ENCODE measurements at places on chromosomes 3 and 15.

- DNase-seq = no peak
Measured at GRCh38 chr15:62807539-62808130, 234.9 kb upstream of the TPM1 start.

- no peak for DNase-seq
Measured at GRCh38 chr3:61774279-61774890, 213.0 kb downstream of the PTPRG start.

- DNase-seq = no peak
Measured at GRCh38 chr3:117063930-117064329, 354.4 kb downstream of the TUSC7 start.

- no peak for DNase-seq
Measured at GRCh38 chr3:178056868-178057267, 479.4 kb upstream of the KCNMB2 start.

DNA sequence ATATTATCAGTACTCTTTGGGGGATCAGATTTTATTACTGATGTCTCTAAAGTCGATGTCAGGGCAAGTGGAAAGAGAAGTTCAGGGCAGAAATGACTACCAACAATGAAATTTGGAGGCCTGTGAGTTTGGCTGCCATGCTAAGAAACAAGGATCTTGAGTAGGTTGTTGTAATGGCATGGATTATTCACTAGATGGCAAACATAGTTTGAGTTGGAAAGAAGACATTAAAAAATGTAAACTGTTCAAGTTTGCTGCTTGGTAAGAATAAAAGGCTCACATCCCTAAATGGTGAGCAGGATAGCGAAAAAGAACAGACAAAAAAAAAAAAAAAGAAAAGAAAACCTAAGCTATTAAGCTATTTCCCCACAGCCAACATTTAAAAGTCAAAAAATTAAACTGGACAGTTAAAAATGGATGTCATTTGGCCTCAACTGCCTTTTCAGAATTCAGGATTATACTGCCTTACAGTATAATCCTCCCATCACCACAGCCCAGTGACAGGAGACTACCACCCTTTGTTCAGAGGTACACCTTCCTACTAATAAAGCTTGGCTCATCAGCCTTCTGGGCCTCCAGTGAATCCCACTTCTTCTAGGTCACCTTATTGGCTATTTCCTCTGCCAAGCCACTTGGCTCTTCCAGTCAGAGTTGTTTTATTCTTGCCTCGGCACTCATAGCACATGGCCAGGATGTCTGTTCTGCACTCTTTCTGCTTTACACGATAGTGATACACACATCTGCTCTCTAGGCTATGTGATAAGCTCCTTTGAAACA, 163.7 kb downstream of the PLD1 start:
- DNase-seq = peak; percentile 23

DNA sequence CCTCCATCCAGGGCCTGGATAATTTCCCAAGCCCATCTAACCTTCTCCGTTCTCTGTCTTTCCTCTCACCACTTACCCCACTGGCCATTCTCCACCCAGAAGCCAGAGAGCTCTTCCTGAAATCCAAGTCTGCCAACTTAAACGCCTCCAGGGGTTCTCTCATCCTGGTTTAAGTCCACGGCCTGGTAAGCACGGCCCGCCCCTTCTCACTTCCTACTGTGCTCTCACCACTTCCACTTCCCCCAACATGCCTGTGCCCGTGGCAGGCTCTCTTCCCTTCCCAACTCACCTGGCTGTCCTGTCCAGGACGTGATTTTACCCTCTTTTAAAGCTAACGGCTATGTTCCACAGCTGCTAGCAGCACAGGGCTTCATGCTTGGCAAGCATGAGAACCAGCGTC, 1.7 kb upstream of the CX3CR1 start:
- DNase-seq = no peak

GRCh38 chr3:66938338-66938963, 59.7 kb upstream of the KBTBD8 start:
- DNase-seq = peak; percentile 50

DNA sequence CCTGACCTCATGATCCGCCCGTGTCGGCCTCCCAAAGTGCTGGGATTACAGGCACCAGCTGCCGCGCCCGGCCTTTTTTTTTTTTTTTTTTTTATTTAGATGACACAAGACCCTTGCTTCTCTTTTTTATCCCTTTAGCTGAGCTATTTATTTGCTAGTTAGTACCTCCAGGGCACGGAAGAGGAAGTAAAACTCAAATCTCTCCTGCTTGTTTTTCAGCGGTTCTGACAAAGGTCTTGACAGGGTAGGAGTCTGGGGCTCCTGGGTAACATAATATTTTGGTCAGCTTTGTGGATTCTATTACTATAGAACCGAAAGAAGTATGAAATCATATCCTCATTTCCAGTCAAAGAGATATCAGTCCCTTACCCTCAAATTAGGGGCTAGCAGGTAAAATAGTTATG, 44.0 kb upstream of the ETV5 start:
- no peak for DNase-seq

DNA sequence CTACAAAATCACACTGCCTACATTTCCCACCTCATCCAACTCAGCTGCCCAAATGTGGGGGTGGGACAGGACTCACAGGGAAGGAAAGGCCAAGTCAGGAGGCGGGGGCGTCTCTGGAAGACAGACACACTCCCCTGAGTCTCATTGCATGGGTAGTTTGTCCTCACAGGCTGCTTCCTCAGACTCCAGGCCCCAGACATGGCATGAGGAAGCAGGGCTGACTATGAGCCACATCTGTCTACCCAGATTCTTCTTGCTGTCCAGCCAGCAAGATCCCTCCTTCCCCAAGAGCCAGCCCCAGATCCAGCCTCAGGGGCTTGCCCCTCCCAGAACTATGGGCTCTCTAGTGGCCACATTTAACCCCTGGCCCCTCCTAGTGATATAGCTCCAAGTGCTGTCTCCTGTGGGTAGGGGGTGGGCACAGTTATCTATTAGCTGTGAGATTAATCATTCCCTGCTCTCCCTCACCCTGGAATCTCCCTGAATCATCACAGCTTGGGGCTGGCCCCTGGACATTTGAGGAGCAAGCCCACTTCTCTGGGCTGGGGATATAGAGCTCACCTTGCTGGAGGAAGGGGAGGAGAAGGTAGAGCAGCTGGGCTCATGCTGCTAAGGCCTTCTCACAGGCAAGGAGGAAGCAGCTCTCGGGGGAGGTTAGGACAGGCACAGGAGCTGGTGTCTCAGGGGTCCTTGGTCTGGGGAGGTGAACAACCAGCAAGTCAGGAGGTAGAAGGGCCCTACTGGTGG, 2.1 kb upstream of the CCDC33 start:
- no peak for DNase-seq

- no peak for DNase-seq
Measured at GRCh38 chr15:89766357-89767311, 9.5 kb upstream of the MESP2 start.

DNA sequence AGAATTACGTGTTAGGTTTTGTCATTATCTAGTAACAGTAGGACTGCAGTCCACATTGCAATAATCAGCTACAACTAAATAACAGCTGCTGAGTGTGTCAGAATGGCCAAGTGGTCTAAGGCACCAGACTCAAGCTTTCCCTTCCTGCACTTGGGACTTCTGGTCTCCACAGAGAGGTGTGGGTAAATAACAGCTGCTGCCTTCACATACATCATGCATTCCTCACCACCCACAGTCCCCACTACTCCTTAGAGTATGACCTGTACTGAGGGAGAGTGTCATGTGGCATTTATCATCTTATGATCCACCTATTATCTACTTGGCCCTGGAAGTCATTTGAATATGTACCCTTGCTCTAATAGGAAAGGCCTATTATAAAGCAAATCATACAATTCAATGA, 22.2 kb upstream of the ZMAT3 start:
- DNase-seq = no peak

GRCh38 chr3:102866845-102867244, 432.0 kb downstream of the ZPLD1 start:
- DNase-seq = no peak

GRCh38 chr3:106745344-106746168, 631.7 kb upstream of the CCDC54 start:
- no peak for DNase-seq

DNA sequence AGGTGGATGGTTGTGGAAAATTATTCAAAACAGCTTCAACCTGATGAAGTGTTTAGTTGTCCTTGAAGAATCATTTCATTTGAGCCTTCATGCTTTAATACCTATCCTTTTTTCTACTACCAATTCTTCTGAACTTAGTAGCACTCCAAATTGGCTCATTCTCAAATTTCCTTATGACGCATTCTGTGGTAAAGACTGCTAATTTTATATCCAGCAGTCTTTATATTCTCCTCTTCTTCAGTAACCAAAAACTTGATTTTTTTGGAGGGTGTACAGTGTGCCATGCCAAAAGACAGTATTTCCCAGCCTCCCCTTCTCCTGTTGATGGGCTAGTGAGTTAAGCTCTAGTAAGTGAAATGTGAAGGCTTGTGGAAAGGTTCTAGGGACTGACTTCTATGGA, 25.2 kb downstream of the CGNL1 start:
- DNase-seq = no peak

DNA sequence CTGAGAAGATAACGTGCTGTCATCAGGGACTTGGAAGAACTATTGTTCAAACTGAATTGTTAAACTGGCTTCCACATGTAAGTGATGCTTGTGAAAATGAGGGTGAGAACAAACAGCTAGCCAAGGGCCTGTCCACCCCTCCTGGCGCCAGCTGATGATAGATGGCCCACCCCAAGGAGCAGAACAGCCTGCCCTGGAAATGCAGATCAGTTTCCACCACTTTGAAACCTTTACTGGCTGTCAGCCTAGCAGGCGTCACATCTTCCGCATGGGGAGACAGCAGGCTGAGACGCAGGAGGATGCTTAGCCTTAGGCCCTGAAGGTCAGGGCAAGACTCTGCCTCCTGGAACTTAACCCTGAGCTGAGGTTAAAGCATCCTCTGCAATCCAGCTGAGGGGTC, 6.4 kb upstream of the SLC51B start:
- DNase-seq = no peak

DNA sequence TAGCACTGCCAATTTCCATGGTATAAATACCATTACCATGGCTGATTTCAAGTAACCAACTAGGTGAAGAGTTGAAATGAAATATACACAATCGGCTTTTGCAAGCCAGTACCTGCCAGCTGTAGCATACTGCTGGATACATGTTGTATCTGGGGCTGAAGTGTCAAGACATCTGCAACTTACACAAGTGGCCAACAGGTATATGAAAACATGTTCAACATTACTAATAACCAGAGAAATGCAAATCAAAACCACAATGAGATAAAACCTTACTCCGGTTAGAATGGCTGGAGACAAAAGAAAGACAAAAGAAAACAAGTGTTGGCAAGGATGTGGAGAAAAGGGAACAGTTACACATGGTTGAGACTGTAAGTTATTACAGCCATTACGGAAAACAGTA, 11.6 kb downstream of the ATOSA start:
- no peak for DNase-seq

DNA sequence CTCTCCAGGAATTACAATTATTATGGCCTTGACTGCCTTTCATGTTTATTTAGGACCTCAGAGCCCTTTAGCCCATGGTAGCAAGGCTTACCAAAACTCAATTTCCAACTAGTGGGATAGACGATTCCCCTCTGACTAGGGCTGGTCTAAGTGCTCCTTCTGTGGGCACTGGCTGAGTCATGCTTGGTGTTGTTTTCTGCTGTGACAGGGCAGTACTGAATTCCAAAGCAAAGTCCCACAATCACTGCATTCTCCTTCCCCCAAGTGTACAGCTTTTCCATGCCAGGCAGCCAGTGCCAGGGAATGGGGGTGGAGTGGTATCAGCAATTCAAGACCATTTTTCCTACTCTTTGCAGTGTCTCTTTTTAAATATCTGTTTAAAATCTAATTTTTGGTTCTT, 509.0 kb upstream of the NECTIN3 start:
- no peak for DNase-seq

DNA sequence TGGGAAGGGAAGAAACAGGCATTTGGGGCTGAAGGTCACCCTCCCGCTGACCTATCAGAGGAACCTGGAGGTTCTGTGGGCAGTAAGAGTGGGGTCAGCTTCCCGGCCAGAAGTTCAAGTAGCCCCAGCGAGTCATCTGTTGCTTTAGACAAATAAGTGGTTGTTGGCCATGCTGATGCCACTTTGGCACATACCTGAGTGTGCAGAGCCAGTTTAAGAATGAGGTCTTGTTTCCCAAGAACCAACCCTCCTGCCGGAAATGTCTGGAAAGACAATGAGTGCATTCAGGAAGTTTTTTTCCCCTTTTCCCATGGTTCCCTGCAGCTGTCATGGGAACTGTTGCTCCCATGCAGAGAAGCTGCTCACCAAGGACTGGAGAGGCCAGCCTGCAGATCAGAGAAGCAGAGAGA, 166.7 kb downstream of the ZNF621 start:
- DNase-seq = no peak

- no peak for DNase-seq
Measured at GRCh38 chr15:98506172-98506571, 142.2 kb upstream of the IGF1R start.

GRCh38 chr15:66707310-66708082, 5.5 kb downstream of the SMAD6 start:
- no peak for DNase-seq

DNA sequence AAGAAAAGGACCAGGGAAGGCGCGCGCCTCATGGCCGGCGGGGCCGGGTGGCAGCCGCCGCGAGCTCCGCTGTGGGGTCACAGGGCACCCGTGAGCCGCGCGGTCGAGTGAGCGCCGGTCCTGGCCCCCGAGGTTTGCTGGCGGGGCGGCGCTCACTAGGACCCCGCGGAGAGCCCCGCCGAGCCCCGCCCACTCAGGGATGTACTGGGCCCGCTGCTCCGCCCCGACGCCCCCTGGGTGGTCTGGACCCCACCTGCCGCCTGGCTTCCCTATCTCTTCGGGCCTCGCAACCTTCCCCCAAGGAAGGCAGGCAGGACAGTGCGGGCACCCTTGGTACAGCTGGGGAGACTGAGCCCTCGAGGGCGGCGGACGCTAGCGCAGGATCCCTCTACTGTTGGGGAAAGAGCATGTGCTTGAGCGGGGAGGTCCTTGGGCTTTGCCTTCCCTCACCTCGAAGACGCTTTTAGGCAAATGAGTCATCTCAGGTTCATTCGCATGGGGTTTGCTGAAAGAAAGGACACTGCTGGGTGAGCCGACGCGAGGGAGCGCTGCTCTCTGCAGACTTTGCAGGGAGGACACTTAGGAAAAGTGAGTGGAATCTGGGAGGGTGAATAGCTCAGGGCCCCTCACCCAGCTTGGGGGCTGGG, at the start of gene CHRNB4:
Gene CHRNB4, minus strand, starts transcription at position 109 of the 647 bp plus-strand sequence. Its CDS starts 77 bp downstream, at position 32.
- no peak for DNase-seq

Measured in Jurkat, Clone E6-1 (cell line).